NCI-H524 treated with DMSO at 0.1 percent for 48 hours (cell line): ENCODE measurements at places on chromosomes 3 and 15.

GRCh38 chr3:11953350-11953749, 50.8 kb upstream of the SYN2 start:
- DNase-seq = no peak

- no peak for DNase-seq
These were observed 61.2 kb downstream of the PLD1 start for GRCh38 chr3:171749124-171749523.

DNA sequence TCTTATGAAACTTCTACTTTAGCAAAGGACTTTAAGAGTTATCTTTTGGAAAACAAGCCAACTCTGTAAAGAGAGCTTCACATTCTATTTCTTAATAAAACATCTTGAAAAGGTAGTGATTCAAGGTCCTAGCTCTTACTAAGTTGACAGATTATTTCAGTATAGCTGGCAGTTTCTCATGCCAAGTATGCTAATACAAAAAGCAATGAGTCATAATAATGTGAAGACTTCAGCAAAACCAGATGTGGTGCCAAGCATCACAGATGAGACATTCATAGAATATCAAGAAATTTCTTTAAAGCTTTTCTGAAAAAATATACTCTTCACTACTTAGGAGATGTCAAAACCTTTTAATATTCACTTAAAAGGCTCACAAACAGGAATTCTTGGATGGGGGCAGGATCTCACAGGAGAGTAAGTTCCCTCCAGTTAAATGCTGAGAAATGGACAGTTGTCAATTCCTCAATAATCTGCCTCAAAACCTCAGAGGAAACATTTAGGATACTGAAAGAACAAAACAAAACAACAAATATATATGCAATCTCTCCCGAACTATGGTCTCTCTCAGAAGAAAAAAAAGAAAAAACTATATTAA, 45.6 kb downstream of the DCBLD2 start:
- DNase-seq = no peak

DNA sequence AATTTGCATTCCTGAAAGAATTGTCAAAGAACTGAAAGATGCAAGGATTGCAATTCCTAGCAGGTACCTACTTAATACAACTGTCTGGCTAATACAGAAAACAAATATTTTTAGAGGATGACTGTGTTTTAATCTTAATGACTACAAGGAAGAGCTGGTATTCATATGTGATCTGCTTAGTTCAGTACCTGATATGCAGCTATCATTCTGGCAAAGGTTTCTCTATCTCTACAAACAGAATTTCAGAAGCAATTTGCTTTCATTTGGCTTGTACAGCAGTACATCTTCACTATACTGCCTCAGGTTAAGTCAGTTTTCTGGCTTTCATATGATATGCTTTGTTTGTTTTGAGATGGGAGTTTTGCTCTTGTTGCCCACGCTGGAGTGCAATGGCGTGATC, 51.3 kb downstream of the TBL1XR1 start:
- DNase-seq = no peak

DNA sequence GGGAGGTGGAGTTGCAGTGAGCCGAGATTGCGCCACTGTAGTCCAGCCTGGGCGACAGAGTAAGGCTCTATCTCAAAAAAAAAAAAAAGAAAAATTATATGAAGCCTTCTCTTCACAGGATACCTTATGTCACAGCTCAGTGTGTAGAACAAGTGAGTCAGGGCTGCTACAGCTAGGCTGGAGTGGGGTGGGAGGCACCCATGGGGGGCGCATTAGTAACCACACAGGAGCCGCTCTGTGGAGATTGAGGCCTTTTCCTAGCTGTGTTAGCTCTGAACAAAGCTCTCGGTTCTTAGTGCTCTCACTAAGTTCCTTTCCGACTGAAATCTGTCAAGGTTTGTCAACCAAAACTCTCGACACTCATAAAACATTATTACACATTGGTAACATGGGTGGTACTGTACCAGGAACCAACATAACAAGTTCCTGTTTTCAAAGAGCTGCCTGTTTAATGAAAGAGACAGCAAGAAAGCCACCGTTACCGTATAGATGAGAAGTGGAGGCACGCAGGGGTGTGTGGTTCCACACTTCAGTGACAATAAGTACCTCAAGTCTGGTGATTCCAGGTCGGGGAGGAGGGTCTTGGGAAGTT, 4.5 kb downstream of the LRRC31 start:
- no peak for DNase-seq

GRCh38 chr15:35627696-35628095, 81.7 kb upstream of the DPH6 start:
- no peak for DNase-seq
